ENCODE measurements at places on chromosomes 12 and 14. TPM values are rescaled to one million over a fixed set of nuclear protein-coding genes. Genes with fewer than 3 reads are reported as not detected.

CLEC12A gene
- polyA plus RNA-seq, result 1.5 TPM

- no peak for DNase-seq
These were observed 4.9 kb downstream of the MAP1LC3B2 start for GRCh38 chr12:116564080-116564479.

DNA sequence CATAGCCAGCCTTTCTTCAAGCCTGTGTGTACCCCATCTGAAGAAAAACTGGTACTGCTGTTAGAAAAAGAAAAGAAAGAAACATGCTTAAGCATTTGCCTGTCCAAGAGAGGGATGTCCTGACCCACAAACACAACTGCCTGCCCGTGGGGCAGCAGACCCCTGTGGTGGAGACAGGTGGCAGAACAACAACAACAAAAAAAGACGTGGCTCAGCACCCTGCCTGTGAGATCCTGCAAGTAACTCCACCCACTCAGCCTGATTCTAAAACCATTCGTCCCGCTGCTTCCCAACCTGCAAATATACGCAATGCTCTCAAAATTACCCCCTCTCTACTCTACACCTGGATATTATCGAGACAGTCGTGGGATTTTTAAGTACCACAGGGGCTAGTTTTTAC is 64.9 kb upstream of the ZDHHC17 start:
- no peak for DNase-seq

GRCh38 chr12:107105410-107105703 is 12.0 kb upstream of the CRY1 start:
- no peak for DNase-seq

B4GALNT3 gene
- polyA plus RNA-seq, result 5.9 TPM

MYF5 gene
- 0.07 TPM for polyA plus RNA-seq

FGF6 gene
- 0.07 TPM for polyA plus RNA-seq

DNA sequence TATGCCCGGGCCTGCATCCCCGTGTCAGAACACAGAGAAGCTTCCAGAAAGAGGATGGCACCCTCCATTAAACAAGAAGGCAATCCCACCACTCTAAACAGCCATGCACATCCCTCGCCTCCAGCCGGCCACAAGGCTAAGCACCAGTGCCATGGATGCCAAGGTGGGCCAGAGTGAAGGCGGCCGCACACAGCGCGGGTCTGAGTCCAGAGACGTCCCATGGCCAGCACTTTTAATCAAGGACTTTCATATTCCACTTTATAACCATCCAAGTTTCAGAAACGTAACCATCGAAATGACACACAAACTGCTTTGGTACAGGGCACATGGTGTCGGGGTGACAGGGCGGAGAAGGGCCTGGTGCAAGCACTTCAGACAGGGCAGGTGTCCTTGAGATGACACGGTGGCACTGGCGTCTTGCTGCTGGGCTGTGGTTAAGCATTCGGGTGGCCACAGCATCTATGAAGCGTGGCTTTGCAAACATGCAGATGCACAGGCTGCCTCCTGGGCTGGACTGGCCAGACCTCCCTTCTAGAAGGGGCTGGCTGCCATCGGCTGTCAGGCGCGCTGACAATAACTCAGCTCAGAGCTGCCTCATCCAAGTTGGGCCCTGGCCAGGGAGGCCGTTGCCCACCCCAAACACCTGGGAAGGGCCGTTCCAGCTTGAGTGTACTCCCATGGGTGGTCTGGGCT is 117.2 kb downstream of the RFLNA start:
- DNase-seq, result no peak

ARHGAP9 gene
- 16.1 TPM for polyA plus RNA-seq

RAD51AP1 gene
- polyA plus RNA-seq, result 16.0 TPM

NCOR2 gene
- polyA plus RNA-seq, result 86.3 TPM

FAM222A gene
- 6.3 TPM for polyA plus RNA-seq

RPL41 gene
- polyA plus RNA-seq, result 5,871 TPM

DNA sequence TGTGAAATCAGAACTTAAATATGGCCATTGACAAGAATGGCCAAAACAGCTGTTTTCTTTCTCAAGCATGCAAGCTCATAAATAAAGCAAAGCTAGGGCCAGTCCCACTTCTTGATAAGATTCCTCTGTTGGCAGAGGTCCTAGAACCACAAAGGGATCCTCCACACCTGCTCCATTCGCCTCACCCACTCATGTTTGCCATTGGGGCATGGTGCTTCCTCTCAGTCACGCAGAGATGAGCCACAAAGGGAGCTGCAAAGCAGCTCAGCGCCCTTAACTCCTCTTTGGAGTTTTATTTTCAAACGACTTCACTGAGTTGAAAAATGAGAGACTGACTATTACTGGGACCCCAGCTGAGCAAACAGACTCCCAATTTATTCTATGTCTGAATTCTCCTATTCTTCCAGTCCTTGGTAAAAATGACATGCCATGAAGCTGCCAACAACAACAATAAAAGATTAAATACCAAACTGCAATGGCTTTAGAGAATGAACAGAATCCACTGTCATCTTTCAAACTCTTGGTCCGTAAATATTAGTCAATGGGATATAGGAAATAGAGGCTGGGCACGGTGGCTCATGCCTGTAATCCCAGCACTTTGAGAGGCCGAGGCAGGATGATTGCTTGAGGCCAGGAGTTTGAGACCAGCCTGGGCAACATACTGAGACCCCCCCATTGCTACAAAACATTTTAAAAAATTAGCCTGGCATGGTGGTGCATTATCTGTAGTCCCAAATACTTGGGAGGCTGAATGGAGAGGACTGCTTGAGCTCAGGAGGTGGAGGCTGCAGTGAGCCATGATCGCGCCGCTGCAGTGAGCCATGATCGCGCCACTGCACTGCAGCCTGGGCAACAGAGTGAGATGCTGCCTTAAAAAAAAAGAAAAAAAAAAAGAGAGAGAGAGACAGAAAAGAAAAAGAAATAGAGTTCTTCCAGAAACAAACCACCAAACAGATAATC is 16.4 kb downstream of the MANSC1 start:
- DNase-seq, result peak; percentile 40

DNA sequence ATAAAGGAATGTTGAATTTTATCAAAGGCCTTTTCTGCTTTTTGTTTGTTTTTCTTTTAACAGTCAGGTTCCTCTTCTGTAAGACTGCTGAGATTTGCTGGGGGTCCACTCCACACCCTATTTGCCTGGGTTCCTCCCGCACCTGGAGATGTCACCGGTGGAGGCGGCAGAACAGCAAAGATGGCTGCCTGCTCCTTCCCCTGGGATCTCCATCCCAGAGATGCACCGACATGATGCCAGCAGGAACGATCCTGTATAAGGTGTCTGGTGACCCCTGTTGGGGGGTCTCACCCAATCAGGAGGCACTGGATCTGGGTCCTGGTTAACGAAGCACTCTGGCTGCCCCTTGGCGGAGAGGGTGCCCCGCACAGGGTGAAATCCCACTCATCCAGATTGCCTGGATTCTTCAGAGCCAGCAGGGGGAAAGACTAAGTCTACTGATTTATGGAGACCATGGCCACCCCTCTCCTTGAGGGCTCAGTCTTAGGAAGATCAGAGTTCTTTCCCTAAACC is 244.0 kb upstream of the MDGA2 start:
- no peak for DNase-seq
